Bronchial epithelial cell (primary cell): ENCODE measurements at places on chromosomes 5 and 9.
A peak's percentile ranks its signal among the peaks of the same experiment; 100 is the strongest.

DNA sequence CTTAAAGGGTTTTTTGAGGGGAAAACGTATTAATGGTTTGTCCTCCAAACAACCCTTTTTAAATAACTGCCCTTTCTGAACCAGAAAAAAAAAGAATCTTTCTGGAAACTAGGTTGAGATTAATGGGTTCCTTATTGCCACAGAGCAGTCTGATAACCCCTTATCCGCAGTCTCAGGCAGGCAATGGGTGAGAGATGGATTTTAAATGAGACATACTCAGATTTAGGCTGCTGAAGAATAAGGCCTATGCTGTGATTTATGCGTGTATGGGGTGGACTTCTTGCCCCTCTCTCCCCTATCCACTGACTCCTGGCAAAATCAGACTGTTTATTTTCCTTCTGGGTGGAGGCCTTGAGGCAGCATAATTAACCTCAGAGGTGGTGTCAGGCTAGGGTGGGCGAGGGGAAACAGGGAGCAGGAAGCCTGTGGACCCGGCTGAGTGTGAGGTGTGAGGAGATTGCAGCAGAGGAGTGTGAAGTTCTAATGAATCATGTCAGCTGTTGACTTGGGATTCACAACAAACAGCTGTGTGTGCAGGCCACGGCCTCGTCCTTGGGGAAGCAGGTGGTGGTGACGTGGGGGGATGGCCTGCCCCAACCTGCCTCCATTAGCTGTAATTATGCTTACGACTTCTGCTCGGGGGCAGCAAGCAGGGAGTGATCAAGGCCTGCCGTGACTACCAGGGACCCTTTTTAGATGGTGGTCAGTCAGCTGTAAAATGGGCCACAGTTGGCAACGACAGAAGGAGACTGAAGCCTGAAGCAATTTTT lies 196.4 kb downstream of the SEMA6A start:
- DNase-seq, result peak; percentile 33

DNA sequence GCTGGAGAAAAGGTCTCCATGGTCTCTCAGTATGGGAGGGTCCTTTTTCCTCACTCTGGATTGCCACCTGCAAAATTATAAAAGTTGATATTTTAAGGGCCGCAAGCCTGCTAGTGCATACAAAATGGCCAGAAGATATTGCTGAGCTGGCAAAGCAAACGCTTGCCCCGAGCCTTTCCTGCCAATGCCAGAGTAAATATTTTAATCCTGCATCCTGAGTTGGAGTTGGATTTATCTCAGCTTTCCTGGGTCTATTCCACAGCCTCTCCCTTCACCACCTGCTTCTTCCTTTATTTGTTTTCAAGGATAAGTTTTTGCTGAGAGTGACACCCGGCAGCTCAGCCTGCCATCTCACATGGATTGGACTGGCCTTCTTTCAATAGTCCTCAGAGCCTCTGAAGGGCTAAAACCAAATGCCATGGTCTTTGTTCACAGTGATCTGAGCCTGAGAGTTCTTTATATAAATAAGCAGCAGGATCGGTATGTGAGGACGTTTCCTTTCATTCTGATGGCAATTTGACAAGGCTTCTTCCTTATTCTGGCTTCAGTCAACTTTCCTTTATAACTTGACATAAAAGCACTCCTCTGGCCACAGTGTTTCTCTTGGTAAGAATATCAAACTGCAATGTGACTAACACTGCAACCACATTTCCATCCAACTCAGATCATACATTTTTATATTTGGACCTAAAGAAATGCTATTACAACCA lies 170.1 kb downstream of the ADAMTS12 start:
- no peak for DNase-seq

DNA sequence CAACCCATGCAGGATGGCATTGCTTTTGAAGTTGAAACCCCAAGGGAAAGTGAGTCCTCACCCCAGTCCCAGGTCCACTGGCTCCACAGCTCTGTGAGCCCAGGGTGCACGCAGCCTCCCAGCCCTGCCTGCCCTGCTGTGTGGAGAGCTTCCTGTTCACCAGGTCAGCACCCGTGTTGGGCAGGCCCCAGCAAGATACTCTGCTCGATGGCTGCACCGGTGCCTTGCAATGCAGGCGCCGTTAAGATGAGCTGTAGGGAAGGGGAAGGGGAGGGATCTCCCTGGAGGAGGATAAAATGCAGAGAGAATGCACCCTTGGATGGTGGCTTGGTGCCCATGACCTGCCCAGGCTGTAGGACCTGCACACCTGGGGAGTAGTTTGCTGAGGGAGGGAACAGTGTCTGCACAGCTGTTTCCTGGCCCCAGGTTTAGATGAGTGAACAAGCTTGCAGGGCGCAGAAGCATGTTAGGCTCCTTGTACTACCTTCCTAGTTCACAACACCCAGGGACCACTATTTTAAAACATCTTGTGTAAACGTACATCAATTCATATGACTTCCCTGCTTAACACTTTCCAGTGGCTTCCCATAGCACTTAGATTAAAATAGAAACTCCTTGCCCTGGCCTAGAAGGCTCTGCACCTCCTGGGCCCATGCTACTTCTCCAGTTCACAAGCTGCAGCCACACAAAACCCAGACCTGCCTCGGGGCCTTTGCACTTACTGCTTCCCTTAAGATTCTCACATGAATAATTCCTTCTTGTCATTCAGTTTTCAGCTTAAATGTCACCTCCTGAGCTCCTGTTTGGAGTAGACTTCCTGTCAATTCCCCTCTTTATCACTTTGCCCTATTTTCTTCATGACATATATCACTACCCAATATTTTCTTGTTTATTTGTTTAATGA lies 19.6 kb downstream of the FAT2 start:
- peak; percentile 88 for DNase-seq

DNA sequence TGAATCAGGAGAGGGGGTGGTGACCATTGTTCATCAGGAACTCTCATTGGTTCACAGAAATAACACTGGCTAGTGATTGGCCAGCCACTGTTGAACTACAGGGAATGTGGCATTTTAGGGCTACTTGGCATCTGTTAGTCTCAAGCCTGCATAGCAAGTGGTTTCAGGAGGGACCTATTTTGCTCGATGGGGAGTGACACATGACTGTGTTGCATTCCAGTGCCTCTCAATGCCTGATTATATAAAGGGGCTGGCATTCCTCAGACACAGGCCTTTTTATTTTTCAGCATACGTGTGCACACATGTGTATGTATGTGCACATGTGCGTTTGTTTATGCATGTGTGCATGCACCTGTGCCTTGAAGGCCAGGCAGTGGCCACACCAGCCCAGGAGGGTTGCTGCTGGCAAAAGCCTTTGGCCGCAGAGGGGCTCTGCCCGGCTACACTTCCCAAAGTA lies 23.2 kb downstream of the FGD3 start:
- DNase-seq, result peak; percentile 83

DNA sequence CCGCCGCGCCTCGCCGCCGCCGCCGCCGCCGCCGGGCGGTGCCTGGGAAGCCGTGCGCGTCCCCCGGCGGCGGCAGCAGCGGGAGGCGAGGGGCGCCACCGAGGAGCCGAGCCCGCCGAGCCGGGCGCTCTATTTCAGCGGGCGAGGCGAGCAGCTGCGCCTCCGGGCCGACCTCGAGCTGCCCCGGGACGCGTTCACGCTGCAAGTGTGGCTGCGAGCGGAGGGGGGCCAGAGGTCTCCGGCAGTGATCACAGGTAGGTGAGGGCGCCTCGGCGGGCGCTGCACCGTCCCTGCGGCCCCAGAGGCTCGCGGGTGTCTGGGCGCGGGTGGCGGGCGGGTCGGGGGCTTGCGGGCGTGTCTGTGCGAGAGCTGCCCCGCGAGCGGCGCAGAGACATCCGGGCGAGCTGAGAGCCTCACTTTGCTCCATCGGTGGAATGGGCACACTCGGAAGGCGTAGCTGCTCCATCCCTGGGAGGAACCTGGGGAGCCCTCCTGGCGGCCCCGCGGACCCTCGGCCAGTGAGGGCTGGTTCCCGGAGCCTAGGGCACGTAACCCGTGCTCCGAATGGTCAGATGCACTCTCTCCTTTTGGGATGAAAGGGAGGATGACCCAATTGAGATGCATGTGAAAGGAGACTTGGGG lies 864 bp downstream of the PAPPA start:
- DNase-seq, result no peak

DNA sequence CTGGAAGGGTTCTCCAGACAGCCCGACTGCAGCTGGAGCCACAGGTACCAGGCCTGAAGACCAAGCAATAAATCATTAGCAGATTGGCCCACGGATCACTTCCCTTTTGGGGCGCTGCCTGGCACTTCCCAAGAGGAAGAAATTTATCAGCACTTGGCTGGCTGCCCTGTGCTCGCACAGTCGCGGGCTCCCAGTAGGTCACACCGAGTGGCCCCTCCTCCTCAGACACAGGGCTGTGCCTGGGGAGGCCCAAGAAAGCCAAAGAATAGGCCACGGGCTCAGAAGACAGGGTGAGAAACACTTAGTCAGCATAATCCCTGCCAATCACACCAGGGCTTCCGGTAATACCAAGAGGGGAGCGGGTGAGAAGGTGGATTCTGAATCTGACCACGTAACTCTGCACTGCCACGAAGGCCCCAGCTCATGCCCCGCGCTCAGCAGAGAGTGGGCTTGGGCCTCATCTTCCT lies 115.7 kb upstream of the MSX2 start:
- no peak for DNase-seq

DNA sequence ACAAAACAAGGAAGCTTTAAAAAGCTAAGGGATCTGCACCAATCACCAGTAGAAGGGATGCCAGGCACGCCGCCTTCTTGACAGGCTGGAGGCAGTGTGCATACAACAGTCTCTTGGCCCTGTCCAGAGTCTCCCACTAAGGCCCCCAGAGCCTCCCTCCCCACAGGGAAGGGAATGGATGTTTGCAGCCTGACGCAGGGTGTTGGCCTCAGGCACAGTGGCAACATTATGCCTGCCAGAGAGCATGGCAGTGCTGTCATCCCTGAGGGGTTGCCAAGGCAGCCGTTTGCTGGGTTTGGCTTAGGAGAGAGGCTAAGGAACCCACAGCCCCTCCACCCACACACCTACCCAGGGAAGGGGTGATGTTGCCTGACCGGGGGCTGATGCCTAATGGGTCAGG lies 4.8 kb downstream of the HBEGF start:
- DNase-seq, result no peak

GRCh38 chr5:132011622-132012343 lies at the start of gene ACSL6:
Gene ACSL6 (minus strand): TSS chr5:132011658. CDS start chr5:132011553, 105 bp downstream.
- DNase-seq, result no peak

DNA sequence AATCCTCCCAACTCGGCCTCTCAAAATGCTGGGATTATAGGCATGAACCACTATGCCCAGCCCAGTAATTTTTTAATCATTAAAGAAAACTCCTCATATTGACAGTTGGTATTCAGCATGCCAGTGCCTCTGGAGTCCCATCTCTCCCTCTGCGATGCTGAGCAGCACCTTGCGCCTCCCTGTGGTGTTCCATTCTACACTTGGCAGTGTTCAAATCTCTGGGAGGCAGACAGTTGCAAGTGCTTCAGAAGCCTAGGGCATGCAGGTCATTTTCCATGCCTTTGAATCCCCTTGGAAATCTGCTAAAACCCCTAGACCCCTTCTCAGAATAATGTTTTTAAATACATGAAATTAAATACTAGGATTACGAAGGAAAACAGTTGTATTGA lies 41.3 kb downstream of the GARNL3 start:
- DNase-seq, result no peak

DNA sequence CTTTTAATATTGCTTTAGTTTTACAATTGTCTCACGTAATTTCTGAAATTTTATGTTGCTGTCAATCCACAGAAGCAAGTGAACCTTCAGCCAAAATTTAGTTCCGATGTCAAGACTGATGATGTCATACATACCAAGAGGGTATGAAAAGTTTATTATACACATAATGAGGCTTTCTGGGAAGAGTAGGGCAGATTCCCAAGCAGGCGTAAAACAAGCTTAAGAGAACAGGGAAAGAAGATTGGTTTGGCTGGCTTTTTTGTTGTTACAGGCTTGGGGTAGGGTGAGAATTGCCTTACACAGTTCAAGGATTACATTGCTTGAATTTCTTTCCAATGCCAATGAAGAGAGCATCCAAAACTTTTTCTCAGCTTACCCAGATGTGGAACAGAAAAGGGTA lies 1962.9 kb upstream of the CDH6 start:
- no peak for DNase-seq

GRCh38 chr5:41985945-41986695 lies 61.0 kb downstream of the FBXO4 start:
- no peak for DNase-seq

DNA sequence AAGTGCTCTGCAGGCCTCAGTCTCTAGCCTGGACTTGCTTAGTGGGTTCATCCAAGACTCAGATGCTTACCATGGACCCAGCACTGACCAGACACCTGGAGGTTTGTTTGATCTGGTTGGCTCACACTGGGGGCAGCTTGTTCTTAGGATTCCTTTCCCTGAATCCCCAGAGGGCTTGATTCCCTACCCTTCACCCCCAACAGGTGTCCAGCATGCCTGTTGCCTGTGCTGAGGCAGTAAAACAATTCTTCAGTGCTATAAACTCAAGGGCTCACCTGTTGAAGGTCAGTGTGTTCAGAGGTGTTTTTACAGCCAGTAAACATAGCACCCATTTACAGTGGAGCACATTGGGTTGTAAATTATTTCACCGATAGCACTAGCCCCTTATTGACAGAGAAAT lies 123.8 kb upstream of the KLF4 start:
- no peak for DNase-seq

GRCh38 chr9:116390303-116391228 lies 237.0 kb downstream of the PAPPA start:
- DNase-seq, result no peak

DNA sequence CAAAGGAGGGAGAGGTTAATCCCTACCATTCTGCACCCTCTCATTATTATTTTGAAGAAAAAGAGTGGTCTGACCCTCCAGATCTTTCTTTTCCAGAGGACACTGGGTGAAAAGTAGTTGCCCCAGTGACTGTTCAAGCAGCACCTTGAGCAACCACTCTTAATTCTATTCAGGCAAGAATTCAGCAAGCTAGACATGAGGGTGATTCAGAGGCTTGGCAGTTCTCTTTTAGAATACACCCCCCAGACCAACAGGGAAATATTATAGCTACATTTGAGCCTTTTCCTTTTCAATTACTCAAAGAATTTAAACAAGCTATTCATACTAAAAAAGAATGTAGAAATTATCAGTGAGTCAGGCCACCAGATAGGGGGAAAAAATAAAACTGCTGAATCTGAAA lies 178.3 kb downstream of the MRPS30 start:
- DNase-seq, result peak; percentile 1

GRCh38 chr9:131181091-131181681 lies 55.8 kb downstream of the NUP214 start:
- DNase-seq, result no peak

- DNase-seq, result no peak
Measured at GRCh38 chr9:109113892-109114609, 5.7 kb downstream of the TMEM245 start.
